ENCODE measurements at places on chromosomes 12 and 14.

DNA sequence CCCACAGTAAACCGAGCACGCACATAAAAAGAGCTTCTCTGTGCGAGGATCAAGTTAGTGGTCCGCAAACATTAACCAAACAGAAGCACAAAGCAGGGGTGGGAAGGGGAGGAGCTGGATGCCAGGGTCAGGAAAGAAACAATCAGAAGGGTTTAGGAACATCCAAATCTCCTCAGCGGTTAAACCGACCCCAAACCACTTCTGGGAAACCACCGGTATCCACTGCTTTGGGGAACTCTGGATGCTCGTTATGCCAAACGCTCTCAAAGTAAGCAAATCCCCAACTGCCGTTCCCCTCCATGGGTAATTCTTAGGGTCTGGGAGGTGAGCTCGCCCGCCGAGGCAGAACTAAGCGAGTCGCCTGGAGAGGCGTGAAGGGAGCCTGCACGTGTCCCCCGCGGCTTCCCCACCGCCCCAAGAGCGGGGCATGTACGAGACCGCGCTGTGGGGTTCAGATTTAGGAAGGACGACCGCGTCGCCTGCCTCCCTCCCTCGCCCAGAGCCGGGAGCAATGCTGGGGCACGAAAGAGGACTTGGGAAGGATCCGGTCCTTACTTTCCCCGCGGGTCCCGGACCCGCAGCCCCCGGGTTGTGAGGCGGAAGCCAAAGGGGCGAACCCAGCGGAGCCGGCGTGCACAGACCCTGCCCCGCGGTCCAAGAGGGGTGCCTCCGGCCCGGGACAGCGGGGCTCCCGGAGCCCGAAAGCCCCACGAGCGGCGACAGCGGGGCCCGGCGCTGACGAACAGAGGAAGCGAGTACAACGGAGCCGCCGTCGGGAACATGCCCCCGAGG lies 711 bp downstream of the SBNO1 start:
- DNase-seq, result no peak

DNA sequence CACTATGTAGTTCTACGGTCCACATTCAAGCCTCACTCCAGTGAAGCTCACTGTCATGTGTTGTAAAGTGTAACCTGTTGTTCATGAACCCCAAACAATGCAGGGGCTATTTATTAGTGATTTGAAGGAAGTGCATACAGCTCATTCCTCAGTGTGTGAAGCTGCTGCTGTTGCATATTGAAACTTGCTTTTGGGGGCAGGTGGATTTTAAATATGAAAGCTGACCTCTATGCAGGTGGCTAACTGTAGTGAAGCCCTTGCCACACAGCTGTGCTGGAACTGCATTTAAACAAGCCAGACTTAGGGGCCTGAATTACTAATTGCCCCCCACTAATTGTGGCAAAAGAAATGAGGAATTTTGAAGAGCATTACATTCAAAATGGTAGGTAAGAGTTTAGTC lies 226.3 kb downstream of the ATP23 start:
- no peak for DNase-seq

- DNase-seq, result no peak
Measured at GRCh38 chr14:51564986-51565604, 86.6 kb upstream of the FRMD6 start.

GRCh38 chr14:50560931-50561285 lies 963 bp downstream of the ATL1 start:
- DNase-seq, result peak; percentile 69

DNA sequence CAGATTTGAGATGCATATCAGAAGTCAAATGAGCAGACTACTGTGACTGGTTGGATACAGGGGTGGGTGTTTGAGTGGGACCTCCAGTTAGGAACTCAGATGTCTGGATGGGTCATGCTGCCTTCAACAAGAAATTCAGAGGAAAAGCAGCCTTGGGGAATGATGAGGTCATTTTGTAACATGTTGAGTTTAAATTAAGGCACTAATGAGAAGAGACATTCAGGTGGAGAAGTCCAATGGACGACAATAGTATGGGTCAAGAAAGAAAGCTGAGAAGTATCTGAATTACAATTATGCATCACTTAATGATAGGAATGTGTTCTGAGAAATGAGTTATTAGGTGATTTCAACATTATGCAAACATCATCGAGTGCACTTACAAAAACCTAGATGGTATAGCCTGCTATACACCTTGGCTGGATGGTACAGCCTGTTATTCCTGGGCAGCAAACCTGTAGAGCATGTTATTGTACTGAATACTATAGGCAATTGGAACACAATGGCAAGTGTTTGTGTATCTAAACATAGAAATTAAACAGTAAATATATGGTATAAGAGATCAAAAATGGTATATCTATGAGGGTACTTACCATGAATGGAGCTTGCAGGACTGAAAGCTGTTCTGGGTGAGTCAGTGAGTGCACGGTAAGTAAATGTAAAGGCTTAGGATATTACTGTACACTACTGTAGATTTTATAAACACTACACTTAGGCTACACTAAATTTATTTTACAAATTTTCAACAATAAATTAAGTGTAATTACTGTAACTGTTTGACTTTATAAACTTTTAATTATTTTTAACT lies 414.7 kb downstream of the RAD51B start:
- DNase-seq, result no peak

GRCh38 chr12:215116-215515 lies 1.2 kb upstream of the SLC6A12 start:
- DNase-seq, result no peak

DNA sequence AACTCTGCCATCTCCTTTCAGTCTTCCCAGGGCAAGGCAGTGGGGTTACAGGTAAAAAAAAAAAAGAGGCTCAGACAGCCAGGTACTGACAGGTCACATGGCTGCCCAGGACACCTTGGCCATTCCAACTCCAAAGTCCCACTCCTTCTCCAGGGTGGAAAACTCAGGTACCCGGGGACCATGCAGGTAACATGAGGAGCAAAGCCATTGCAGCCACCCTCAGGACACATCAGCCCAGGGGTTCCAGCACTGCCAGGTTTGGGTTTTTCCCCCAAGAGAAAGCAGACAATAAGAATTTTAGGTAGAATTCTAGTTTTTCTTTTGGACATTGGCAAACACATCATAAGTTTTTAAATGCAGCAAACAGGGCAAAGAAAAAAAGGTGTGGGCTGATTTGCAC lies 15.3 kb downstream of the FAM222A start:
- no peak for DNase-seq

DNA sequence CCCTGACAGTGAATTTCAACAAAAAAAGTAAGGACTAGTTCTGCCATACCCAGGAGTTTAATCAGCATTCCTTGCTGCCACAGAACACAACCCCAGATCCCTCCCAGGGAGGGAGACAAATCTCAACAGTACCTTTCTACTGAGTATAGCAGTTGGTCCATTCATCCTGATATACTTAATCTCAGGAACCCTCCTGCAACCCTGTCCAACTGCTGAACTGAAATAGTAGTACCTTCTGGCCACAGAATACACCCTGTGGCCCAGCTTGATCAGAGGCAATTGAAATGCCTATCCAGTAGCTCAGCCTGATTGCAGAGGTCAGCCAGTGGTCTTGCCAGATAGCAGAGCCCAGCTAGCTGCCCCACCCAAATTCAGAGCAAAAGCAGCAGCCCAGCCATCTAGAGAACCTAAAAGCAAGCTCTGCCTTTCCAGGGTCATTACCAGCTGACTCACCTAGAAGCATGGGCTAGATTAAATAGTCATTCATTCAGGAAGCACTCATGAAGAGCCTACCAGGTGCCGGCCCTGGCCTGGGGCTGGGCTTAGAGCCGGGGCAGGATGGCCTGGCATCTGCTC lies 40.0 kb upstream of the RHOJ start:
- DNase-seq, result no peak

DNA sequence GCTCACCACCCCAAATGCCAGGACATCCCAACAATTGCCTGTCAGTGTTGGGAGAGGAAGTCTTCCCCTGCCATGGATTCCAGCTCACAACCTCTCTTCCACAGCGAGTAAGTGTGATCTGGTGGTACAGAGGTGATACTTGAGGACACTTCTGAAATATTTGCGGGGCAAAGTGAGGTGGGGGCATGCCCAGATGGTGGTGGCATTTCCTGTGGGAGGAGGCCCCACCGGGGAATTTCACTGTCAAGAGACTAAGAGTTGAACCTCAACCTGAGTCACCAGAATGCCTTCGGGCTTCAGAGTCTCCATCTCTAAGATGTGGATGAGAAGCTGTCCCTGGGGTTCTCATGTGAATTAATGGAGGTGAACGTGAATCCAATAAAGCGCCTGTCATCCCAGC lies 122.3 kb upstream of the RFLNA start:
- DNase-seq, result no peak

GRCh38 chr12:63348556-63348955 lies 197.6 kb upstream of the AVPR1A start:
- DNase-seq, result no peak

GRCh38 chr14:105074601-105075053 lies 9.4 kb upstream of the GPR132 start:
- no peak for DNase-seq

DNA sequence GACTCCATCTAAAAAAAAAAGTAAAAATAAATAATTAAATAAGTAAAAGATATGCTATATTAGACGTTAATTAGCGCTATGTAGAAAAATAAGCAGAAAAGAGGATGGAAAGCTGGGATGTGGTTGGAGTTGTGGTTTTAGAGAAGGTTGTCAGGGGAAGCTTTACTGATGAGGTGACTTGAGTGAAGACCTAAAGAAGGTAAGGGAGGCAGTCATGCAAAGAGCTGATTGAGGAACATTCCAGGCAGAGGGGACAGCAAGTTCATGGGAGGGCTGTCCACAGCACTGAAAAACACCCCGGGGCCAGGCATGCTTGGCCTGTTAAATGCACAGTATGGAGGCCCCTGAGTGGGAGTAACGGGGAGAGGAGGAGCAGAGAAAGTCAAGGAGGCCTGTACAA lies 15.7 kb downstream of the SMAGP start:
- DNase-seq, result no peak

GRCh38 chr12:66539431-66539830 lies 139.4 kb downstream of the GRIP1 start:
- no peak for DNase-seq

DNA sequence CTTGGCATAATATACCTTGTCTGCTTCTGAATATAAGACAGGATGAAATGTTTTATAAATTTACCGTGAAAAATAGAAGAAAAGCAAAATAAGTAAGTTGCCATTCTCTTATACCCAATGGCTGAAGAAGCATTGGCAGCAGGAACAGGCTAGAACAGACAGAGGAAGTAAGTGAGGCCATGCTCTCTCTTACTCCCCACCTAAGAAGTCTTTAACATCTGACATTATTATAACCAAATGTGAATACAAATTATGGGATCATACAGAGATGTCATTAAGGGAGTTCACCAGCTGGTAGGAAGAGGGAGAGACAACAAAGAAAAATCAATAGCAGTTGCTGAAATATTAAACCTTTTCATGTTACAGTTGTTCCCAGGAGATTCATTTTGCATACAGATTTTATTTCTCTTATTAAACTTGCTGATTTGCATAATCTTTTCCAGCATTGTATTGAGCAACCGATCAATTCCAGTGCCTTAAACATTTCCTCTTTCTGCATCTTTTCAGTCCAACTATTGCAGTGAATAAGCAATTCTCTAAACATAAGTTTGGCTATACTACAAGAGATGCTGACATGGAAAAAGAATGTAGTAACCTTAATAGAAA lies 270.6 kb downstream of the SLC6A15 start:
- DNase-seq, result peak; percentile 90

GRCh38 chr14:29735459-29735858 lies 192.2 kb downstream of the PRKD1 start:
- DNase-seq, result no peak

- DNase-seq, result no peak
Measured at GRCh38 chr12:107144990-107145389, 51.6 kb upstream of the CRY1 start.

DNA sequence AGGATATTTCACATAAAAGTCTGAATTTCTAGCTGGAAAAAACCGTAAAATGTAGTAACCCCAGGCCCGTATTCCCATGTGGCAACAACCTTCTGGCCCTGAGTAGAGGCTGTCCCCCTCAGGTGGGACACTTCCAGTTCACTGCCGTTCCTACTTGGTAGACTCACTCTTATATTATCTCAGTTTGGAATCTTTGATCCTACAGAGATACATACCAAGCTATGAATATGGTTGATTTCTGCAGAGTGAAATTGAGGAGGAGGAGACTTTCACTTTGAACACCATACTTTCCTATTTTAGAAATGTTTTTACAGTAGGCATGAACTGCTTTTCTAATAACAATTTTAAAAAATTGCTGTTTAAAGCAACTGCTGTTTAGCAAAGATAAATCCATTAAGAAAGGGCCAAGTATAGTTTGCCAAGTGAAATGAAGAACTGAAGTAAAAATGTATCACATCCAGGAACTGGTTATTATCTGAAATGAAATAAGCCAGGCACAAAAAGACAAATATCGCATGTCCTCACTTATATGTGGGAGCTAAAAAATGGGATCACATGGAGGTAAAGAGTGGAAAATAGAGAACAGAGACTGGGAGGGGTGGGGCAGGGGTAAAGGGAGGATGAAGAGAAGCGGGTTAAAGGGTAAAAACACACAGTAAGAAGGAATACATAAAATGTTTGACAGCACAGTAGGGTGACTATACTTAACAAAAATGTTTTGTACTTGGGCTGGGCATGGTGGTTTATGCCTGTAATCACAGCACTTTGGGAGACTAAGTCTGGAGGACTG lies 92.8 kb upstream of the METAP2 start:
- DNase-seq, result no peak

GRCh38 chr12:47114481-47114892 lies 34.7 kb upstream of the AMIGO2 start:
- DNase-seq, result no peak
